Stimulated activated CD8-positive, alpha-beta memory T cell treated with anti-CD3 and anti-CD28 coated beads, Interleukin-15, amount 100 ng/mL, for 48 hours (primary cell): ENCODE measurements at places on chromosomes 11 and 22.

- no peak for DNase-seq
Measured at GRCh38 chr22:37173709-37174108, 14.3 kb downstream of the C1QTNF6 start.

DNA sequence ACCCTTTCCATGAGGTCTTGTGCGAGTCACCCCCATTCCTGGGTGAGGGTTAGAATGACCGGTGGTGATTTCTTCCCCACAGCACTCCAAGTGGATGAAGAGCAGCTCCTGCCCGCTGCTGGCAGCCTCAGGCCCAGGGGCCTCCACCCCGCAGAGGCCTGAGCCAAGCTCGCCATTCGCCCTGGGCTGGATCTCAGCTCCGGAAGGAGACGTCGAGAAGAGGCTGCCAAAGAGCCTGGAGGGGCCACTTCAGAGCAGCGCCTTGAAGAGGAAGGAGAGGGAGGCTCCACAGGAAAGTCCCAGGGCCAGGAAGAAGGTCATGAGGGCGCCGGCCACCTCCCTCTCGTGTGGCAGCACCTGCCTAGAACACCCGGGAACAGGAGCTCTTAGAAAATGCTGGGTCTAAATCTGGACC, 8.4 kb downstream of the SLC29A2 start:
- DNase-seq = no peak

DNA sequence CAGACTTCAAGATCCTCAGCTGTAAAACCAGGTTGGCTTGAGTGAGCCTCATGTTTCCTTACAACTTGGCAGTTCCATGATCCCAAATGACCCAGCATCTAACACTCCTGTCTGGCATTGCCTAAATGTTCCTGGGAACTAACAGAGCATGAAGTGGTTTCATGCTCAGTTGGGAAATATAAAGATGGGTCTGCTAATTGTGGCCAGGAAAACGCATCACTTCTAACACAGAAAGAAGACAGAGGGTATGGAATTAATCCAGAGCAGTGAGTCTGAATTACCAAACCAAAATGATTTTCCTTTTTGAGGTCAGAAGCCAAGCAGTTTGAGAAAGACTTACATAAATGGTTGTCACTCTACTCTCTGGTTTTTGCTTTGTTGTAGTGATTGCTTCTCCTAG, 60.5 kb upstream of the MMP13 start:
- DNase-seq = no peak

DNA sequence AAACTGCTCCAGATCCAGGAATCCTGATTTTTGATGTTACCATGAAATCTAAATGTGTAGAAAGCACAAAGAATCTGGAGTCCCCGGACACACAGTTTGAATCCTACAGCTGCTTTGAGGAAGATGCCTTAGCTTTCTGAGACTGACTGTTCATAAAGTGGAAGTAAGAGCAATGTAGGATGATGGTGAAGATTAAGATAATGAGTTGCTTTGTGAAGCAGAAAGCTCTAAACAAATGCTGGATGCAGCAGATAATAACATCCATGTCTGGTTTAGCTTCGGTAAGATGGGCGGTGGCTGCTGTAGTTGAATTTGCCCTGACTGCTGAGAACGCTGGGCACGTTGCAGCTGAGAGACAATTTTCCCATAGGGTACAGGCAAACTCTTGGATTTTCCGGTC, 20.1 kb downstream of the OVOL1 start:
- no peak for DNase-seq

- no peak for DNase-seq
Measured at GRCh38 chr11:60914633-60915247, 782 bp downstream of the TMEM109 start.
